ENCODE measurements at places on chromosomes 1 and 21.

- DNase-seq = no peak
Measured at GRCh38 chr1:52572387-52572786, 19.5 kb upstream of the TUT4 start.

GRCh38 chr1:34984435-34984792, 733 bp downstream of the TMEM35B start:
- no peak for DNase-seq

DNA sequence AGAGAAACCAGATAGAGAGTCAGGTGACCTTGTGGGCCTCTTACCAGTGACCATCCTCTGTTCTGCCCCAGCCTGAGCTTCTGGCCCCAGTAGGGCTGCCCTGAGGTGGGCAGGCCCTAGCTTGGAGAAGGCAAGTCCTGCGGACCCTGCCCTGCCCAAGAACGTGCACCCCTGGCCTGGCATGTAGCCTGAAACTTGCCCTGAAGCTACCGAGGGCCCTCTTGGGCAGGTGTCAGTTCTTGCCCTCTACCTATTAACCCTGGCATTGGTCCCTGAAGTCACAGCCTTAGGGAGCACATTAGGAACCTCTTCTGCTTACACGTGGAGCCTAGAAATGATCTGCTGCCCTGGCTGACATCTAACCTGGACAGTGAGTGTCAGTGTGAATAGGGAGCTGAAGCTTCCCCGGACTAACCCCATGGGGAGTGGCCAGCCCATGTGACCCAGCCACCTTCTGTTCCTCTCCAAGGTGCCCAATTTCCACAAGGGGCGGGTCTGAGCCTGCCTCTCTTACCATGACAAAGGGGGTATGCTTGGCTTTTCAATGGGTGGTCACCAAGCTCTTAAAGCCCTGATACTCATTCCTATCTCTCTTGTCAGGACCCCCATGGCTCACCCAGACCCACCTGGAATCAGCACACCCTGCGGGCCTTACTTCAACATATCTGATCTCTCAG, 163.0 kb downstream of the ZSCAN20 start:
- DNase-seq = no peak

GRCh38 chr1:8962812-8963530, 17.3 kb downstream of the CA6 start:
- no peak for DNase-seq

All from posterior cingulate gyrus (tissue), 11 donors.